ENCODE measurements at places on chromosomes 3 and 15.

DNA sequence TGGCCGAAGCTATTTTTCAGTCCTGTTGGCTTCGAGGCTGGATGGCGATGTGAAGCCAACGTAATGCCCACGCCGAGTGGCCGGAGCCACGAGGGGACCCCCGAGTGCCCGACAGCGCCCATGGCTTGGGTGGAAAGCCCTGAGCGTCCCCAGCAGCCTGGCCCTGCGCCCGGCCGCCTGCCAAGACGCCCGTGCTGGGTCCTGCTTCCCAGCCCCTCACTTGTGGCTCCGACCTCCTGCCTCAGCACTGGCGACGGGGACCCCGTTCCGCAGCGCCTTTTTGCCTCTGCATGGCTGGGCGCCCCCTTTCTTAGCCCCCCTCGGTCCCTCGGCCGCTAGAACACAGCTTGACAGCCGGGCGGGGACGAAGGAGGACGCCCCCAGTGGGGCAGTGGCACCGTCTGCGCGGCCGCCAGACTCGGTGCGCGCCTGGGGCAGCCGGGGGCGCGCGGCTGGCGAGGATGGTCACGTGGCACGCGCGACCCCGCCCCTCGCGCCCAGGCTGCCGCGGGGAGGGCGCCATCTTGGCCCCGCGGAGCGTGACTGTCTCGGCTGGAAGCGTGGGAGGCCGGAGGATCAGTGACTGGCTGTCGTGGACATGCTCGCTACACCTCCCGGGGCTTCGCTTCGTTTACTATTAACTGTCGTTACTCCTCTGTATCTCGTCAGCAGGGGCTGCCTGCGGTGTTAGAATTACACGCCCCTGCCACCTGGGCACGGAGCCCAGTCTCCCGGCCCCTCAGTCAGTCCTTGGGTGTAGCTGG lies 626 bp upstream of the GPR176 start:
- DNase-seq, result no peak

DNA sequence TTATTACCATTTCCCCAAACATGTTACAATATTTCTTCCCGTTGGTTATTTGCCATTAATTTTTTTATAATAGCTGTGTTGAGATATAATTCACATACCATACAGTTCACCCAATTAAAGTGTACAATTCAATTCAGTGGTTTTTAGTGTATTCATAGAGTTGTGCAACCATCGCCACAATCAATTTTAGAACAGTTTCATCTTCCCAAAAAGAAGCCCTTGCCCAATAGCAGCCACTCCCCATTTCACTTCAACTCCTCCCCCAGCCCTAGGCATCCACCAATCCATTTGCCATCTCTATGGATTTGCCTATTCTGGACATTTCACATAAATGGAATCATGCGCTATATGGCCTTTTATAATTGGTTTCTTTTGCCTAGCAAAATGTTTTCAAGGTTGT lies 225.1 kb downstream of the EPHB1 start:
- DNase-seq, result no peak

DNA sequence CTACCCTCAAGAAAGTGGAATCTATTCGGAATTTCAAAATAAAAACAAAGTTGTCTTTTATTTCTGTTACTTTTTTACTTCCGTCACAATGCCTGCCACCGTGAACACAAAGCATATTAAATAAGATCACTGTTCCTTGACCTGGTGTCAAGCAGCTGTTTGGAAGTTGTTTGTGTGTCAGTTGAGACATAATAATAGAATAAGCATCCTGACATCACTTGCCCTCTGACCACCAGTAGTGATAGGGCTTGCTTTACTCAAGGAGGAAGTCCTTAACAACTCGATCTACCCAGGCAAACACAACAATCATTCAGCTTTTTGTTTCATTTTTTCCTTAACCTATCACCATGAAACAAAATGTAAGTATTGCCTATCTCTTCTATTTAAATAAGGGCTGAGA lies 454.4 kb upstream of the RASGRP1 start:
- no peak for DNase-seq

DNA sequence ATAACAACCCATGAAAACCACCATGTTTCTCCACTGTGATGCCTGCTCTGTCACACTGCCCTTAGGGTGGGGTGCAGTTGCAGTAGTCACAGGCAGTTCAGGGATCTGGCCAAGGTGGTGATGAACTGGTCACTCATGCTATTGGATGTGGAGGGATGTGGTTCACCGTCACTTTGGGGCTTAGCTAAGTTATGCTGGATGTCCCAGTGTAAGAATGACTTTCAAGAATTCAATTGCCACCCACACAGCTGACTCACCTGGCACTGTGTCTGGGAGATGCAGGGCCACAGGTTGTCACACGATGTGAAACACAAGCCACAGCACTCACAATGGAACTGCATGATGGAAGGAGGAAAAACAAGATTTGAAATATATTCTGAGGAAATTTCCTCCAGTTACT lies 146.1 kb upstream of the CTNNB1 start:
- DNase-seq, result no peak

DNA sequence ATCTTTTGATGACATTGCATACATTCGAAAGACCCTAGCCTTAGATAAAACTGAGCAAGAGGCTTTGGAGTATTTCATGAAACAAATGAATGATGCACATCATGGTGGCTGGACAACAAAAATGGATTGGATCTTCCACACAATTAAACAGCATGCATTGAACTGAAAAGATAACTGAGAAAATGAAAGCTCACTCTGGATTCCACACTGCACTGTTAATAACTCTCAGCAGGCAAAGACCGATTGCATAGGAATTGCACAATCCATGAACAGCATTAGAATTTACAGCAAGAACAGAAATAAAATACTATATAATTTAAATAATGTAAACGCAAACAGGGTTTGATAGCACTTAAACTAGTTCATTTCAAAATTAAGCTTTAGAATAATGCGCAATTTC lies 16.7 kb downstream of the KCNMB3 start:
- DNase-seq, result no peak

- no peak for DNase-seq
Measured at GRCh38 chr15:65057549-65057940, 10.2 kb downstream of the RASL12 start.

DNA sequence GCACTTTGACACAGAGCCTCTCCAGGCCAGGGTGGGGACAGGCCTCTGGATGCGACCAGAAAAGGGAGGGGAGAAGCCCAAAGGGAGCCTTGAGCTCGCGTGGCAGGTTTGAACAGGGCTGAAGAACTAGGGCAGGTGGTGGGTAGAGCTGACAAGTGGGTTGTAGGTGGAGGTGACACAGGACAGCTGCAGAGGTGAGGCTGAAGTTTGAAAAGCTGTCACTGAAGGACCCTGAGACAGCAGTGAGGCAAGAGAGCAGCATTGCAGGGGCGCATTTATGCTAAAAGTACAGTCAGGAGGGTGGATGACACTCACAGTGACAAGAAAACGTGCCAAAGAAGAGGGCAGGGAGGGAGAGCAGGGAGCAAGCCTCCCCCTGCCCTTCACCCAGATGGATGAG lies 21.8 kb upstream of the EPB42 start:
- DNase-seq, result no peak

- peak; percentile 29 for DNase-seq
Measured at GRCh38 chr3:44685128-44685800, 27.2 kb upstream of the ZNF502 start.

- no peak for DNase-seq
Measured at GRCh38 chr15:39613271-39613670, 32.4 kb downstream of the THBS1 start.

DNA sequence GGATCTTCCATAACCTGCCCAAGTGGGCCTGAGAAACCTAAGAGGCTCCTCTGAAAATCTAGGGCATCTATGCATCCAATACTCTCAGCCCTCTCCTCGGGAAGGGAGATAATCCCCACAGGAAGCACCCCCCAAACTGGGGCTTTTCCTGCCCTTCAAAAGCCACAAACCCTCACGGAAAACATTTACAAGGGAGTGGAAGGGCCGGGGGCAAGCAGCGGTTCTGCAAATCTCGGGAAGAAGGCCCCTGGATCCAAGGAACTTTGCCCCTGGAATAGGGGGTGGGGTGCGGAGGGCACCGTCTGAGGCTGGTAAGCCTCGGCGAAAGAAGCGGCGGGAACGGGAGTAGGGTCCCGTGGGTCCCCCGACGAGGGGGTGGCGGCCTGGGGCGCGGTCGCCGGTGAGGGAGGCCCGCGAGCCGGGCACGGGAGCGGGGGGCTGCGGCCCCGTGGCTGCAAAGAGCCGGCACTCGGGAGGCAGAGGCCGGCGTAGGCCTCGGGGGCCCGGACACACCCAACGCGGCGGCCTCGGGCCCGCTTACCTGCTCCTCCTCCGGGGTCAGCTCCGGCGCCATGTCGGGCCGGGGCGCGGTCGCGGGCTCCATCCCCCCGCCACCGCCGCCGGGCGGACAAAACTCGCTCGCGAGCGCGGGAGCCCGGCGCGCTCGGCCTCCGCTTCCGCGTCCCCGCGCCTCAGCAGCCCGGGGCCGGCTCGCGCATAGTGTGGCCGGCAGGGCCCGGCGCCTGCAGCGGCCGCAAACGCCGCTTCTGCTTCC lies 755 bp downstream of the PTPN9 start:
- DNase-seq, result no peak

- no peak for DNase-seq
Measured at GRCh38 chr3:27880969-27881892, 159.1 kb upstream of the EOMES start.

DNA sequence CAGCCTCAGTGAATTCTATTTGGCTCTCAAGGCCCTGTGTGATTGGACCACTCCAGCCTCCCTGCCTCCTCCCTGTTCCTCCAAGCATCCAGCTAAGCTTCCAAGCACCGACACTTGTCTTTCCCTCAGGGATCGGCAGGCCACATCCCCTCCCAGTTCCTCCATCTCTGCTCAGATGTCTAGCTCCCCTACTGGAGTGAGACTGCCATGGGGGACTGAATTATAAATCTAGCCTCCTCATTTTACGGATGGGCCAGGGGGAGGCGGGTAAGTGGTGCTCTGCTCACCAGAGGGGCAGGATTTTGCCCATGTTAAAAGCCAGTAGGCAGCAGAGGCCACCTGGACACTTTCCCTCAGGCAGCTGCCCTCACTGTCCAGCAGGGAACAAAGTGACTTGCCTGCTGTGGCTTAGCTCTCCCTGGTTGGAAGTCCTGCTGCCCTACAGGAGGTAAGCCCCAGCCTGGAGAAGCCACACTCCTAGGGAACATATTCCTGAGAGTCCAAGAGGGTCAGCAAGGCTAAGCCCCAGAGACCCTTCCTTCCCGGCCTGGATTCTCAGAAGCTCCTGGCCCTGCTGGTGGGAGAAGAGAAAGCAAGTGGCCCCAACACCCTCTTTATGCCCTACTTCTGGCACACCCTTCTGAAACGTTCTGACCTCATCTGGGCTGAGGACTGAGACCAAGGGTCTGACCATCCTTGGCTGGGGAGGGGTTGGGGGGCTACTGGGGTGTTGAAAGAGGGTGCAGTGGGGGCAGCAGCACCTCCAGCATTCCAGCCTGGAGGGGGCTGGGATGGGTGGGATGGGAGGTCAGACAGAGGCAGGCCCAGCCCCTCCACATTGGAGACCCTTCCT lies 9.1 kb upstream of the HHATL start:
- no peak for DNase-seq

- DNase-seq, result no peak
Measured at GRCh38 chr3:59731943-59732342, 682.1 kb upstream of the CFAP20DC start.

GRCh38 chr15:95519887-95520286 lies 810.6 kb upstream of the NR2F2 start:
- no peak for DNase-seq

GRCh38 chr15:69673291-69673881 lies 220.8 kb downstream of the RPLP1 start:
- DNase-seq, result no peak

GRCh38 chr3:72067721-72068120 lies 282.8 kb upstream of the PROK2 start:
- no peak for DNase-seq

DNA sequence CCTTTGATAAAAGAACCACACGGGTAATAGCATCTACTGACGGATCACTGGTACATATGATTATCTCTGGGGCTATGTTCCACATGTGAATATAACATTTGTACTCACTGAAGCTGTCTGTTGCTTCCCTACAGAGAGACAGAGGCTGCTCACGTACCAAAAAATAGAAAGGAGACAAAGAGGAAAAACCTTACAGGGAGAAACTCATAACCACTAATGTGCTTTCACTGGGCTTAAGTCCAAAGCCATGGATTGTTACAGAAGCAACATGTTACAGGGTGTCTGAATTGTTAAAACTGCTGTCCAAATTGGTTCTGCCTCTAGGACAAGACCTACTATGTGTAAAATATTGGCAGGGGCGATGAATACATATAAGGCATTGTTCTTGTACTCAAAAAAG lies 311.9 kb downstream of the FOXP1 start:
- DNase-seq, result no peak

DNA sequence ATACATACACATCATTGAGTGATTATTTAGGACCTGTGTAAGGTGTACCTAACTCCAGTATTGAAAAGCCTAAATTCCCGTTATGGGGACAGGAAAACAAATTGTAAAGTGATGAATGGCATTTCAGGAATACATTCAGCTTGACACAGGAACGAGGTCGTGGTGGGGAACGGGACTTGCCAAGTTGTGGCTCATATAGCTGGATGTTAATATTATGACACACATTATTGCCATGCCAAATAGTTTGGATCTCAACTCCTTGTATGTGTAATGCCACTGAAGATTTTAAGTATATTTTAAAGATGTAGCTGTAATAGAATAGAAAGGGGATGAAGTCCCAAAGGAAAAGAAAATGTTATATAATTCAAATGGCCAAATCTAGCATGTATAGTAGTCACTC lies 227.2 kb upstream of the GOLIM4 start:
- no peak for DNase-seq

DNA sequence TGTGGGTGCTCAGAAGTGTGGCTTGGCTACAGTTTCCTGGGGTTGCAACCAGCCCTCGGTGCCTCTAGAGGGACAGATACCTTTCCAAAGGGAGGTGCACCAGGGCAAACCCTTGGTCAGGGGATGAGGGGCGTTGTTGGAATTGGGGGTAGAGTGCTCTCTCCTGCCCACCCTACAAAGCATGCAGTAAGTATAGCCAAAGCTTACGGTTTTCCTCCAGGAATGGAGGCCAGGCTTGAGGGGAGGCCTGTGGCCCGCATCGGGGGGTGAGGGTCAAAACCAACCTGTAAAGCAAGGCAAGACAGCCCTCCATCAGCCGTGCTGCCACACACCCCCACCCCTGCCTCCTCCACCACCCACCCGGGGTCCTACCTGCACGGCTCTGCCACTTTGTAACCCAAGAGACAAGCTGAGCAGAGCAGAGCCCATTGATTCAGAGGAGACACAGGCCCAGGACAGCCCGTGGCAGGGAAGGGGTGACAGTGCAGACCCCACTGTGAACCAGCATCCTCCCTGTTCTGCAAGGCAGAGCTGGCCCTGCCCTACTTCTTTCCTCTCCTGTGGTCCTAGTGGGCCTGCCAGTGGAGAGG lies 41.5 kb downstream of the TLE3 start:
- no peak for DNase-seq

- no peak for DNase-seq
Measured at GRCh38 chr3:126895178-126896066, 87.5 kb upstream of the PLXNA1 start.

- DNase-seq, result no peak
Measured at GRCh38 chr3:15086699-15087098, 12.2 kb downstream of the RBSN start.

- DNase-seq, result no peak
Measured at GRCh38 chr15:87549296-87549695, 707.2 kb downstream of the NTRK3 start.
